Foreskin keratinocyte (primary cell): ENCODE measurements at places on chromosomes 5 and 9. TPM values are rescaled to one million over a fixed set of nuclear protein-coding genes. Genes with fewer than 3 reads are reported as not detected.

The PDLIM4 gene
- total RNA-seq = 95.2 and 115 TPM in 2 replicates

DNA sequence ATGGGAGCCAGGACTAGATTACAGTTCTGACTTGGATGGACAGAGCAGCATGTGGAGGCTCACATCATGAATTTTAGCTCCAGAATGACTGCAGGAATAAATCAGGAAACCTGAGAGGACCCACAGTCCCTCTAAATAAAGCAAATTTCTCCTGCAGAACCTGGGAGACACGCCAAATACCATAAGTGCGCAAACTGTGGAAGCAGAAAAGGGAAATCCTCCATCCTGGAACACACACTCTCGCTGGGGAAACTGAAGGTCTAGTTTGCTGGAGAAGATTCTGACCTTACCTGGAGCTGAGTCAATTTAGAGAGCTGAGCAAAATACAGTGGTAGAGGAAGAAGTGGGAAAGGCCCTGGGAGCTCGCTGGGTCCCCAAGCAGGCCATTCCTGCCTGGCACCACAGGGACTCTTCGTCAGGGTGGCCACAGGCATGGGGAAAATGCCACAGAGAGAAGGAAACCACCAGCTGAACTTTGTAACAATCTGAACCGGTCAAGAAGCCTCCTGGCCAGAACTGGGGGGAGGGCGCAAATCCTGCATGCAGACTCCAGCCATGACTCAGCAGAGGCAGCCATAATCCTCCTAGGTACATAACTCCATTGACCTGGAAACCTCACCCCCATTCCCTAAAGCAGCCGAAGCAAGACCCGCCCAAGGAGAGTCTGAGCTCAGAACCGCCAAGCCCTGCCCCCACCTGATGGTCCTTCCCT, 390.9 kb downstream of the LRRC70 start:
- DNase-seq = no peak

- no peak for DNase-seq
Observed at GRCh38 chr5:119368238-119368630, 12.4 kb downstream of the TNFAIP8 start.

DNA sequence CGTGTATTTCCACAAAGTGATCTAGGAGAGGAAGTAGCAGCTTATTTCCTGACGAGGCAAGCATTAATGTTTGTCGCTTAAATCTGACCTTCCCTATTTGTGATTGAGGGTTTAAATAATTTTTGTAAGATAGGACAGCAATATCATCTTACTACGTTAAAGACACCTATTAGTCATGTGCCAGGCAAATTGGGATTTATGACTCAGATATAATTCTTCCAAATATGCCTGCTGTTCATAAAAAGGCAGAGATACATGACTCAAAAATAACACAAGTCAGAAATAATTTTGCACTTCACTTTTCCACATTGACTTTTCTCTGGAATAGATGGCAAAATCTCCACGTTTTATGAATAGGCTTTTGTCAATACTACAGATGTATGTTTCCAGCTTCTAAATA, 43.0 kb upstream of the CDH12 start:
- no peak for DNase-seq

DNA sequence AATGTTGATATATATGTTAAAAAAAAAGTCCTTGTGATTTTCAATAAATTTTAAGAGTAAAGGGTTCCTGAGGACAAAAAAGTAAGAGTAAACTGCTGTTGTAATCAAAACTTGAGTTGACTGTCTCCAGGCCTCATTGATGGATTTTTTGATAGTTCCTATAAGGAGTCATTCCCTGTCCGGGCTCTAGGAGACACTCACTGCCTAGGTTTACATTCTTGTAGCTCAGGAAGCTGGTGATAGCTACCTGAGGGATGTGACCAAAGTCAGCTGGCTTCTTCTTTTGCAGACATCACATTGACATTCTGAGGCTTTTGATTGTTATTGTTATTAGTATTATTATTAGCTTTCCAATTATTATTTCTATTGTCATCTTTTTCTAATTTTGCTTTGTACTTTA, 116.5 kb upstream of the FBXL7 start:
- no peak for DNase-seq

DNA sequence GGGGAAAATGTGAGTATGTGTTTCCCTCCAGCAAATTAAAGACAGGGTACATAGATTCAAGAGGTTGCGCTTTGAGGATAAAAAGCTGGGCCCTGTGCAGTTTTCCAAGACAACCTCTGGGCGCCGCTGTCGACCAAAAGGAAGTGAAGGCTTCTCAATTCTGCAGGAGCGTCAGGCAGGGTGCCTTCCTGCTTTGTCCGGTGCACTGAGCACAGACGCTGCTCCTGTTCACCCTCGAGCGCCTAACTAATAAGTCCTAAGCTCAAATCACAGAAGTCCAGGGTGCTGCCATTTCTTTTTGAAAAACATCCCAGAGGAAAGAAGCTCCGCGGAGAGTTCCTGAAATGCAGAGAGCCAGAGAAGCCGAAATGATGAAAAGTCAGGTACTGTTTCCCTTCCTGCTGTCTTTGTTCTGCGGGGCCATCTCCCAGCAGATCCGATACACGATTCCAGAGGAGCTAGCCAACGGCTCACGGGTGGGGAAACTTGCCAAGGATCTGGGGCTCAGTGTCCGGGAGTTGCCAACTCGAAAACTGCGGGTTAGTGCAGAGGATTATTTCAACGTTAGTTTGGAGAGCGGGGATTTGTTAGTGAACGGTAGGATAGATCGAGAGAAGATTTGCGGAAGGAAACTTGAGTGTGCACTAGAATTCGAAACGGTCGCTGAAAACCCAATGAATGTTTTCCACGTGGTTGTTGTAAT, at the start of gene PCDHGB1:
TSS of gene PCDHGB1 (plus strand) at position 183 of the 703 bp plus-strand sequence. CDS start at position 345, 162 bp downstream.
- no peak for DNase-seq

DNA sequence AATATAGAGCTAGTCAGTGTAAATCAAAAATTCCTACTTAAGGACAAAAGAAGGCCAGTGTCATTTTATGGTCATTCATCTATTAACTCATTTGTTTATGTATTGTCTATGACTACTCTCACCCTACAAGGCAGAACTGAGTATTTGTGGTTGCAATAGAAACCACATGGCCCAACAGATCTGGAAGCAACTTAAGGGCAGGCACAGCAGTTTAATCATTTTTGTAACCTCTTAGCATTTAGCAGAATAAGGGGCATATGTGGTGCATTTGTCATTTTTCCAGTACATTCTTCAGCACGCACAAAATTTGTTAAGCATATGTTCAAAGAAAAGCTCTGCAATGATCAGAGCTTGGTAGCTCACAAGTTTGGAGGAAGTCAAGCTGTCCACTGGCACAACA, 1.1 kb downstream of the FKBP15 start:
- DNase-seq = no peak

GRCh38 chr5:1265026-1265425, 29.8 kb downstream of the TERT start:
- no peak for DNase-seq

- no peak for DNase-seq
Observed at GRCh38 chr9:94644543-94644942, 5.2 kb upstream of the FBP1 start.

DNA sequence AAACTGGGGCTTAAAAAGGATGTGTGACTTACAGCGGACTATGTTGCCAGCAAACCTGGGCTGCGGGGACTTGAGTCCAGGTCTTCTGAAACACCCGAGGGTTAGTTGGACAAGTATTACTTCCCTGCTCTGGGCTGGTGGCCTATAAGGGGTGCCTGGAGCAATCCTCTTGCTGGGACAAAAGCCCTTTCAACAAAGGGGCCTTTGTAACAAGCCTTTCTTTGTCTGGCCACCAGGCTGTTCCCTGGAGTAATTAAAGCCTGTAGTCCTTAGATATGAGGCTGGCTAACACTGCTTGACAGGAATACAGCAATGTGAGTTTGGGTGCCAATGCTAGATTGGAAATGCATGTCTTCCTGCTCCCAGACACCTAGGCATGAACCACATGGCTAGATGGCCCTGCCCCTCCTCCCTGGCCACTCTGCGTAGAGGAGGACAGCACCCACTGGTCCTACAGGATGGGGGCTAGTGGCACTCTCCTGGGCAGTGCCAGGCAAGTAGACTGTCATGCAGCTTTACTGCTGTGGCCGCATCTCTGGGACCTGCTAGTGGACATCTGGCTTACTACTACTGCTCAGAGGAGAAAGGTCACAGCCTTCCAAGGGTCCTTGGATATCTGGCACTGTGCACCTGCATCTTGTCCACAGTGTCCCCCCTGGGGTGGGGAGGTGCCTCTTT, 343.1 kb downstream of the ZSWIM6 start:
- no peak for DNase-seq

DNA sequence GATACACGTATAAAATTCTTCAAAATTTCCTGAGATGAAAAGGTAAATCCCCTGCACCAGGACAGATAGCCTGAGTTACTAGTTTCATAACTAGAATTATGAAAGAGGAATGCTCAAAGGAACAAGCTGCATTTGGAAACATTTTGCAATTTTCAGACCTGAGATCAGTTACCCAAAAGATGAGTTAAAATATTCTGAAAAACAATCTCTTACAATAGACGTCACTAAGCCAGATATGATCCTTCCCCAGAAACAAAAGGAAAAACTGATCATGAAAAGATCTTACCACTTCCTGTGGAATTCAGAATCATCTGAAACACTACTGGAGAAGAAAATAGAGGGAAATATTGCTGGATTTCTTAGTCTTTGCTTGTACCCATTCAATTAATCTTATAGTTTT, 204.7 kb downstream of the ARRDC3 start:
- no peak for DNase-seq

DNA sequence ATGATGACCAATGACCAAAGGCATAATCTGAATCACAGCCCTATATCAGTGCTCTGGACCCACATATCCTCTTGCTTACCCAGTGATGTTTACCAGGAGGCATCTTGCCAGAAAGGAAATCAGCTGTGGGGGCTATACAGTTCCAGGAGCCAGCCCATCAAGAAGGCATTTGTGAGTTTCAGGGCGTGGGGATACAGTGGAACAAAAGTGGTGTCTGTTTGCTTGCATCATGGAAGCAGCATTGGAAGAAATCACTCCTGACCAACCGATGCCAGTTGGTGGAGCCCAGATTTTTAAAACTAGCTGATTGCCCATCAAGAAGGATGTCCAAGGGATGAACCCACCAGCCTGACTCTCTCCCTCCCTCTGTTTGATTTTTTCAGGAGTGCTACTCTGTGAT, 106.5 kb upstream of the EGFLAM start:
- peak; percentile 15 for DNase-seq

DNA sequence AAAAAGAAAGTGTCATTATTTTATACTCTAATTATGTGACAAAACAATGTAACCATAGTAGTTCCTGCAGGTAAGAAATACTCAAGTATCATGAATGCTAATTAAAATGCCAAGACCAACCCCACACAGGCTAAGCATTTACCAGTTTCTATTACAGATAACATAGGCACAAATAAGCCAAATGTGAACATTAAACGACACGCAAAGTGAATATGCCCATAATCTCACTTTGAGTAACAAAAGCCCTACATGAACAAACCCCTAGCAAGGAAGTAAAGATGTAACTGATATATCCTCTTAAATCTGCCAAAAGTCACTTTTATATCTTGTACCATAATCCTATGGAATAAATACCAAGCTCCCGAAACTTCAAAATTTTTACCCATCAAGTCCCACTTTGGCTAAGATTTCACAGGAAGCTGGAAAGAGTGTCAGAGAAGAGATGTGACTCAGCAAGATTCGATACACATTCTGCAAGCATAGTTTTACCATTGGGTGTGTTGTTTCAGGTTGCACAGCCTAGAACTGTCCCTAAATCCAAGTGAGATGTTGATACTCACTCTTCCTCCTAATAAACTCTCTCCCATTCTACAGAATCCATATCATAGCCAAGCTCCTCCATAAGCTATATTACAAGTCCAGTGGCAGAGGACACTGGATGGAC, 28.8 kb downstream of the TRPM6 start:
- DNase-seq = peak; percentile 20

GRCh38 chr5:32713770-32714381, 2.8 kb downstream of the NPR3 start:
- DNase-seq = no peak

- no peak for DNase-seq
Observed at GRCh38 chr5:154901913-154902312, 36.1 kb downstream of the GEMIN5 start.
